Stimulated activated CD4-positive, alpha-beta T cell treated with anti-CD3 and anti-CD28 coated beads, Interleukin-2, amount 100 ng/mL, for 24 hours (primary cell): ENCODE measurements at places on chromosomes 7 and 10.

GRCh38 chr7:155198196-155198892 lies 99.3 kb upstream of the INSIG1 start:
- peak; percentile 17 for DNase-seq

DNA sequence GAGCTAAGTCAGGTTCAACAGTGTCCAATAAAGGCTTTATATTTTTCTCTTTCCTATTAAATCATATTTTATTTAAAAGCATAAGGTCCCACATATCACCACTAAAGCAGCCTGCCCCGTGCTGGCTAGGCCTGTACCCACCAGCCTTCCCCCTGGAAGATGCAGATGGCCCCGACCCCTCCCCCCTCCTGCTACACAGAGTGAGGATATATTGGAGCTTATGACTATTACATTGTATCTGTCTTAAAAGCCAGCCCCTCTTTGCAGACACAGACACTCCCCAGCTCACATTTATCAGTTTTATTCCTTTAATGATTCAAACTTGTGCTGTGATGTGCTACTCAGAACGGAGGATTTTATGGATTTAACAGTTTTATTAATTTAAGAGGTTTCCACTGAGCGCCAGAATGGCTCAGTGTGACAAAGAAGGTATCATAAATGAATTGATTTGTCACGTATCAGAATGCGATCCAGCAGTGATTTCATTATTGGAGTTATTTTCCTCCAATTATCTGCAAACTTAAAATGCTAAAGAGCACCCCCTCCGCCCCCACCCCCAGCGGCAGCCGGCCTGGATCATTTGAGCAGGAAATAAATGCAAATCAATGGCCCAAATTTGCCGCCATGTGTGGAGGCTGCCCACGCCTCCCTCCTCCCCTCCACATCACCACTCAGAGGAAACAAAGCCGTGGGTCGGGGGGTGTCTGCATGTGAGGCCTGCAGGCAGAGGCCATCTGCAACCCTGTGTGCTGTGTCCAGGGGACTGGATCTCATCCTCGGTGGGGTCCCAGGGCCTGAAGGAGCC lies 72.6 kb upstream of the ZMIZ1 start:
- no peak for DNase-seq

GRCh38 chr10:4663162-4663992 lies 162.6 kb upstream of the AKR1E2 start:
- DNase-seq: no peak

GRCh38 chr7:75649462-75649861 lies 89.3 kb downstream of the HIP1 start:
- DNase-seq: no peak

GRCh38 chr7:96933067-96933645 lies 72.2 kb upstream of the DLX6 start:
- DNase-seq: no peak

GRCh38 chr7:12322284-12322902 lies 81.3 kb downstream of the VWDE start:
- DNase-seq: no peak
